ENCODE measurements at places on chromosomes 5 and 9.
A peak's percentile ranks its signal among the peaks of the same experiment; 100 is the strongest.

DNA sequence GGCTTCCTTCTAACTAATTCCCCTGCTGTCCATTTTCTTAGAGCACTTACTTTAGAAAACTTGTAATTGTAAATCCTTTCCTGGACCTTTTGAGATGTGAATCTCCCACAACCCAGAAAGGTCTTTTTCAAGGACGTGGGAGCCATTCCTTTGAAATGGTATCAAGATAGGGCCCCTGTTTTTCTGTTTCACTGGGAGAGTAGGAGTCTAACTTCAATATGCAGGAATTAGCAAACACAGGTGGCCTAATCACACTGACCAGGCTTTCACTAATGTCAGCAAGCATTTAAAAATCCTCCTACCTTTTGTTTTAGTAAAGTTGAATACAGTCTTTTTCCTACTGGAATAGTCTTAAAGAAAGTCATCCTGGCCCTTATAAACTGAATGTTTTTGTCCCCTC is 558.3 kb downstream of the PTPRD start:
- no peak for DNase-seq

DNA sequence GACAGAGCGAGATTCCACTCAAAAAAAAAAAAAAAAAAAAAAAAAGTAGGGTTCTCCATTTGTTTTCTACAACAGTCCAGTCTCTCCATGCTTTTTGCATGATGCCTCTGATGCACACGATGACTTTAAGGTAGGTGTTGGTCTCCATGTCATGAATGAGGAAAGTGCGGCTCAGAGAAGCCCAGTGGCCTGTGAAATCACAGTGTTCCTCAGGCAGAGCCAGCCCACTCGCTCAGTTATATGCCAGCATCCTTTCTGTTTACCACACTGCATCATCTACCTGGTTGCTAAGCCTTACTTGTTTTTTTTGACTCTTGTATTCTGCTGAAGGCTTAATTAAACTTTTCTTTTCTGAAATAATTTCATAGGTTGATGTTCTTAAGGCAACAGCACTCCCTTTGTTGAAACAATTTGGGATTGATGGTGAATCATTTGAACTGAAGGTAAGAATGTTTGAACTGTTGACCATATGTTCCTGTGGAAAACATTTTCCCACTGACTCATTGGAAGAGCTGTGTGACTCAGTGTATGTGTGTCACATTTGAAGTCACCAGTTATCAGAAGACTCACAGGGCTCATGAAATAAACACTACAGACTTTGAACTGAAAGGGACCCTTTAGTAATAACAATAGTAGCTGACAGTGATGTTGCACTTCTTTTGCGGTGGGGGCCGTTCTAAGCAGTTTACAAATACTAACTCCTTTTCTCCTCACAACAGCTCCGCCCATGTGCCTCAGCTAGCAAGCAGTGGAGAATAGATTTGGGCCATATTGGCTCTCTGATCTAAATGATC is 40.2 kb downstream of the RCL1 start:
- DNase-seq: peak; percentile 92

GRCh38 chr9:109779711-109780452 is at the start of gene PALM2AKAP2:
PALM2AKAP2 (plus strand) TSS chr9:109780198; CDS start chr9:109780489, 291 bp downstream.
- no peak for DNase-seq

- DNase-seq: no peak
These were observed 419.8 kb downstream of the DMRT2 start for GRCh38 chr9:1469996-1470395.

DNA sequence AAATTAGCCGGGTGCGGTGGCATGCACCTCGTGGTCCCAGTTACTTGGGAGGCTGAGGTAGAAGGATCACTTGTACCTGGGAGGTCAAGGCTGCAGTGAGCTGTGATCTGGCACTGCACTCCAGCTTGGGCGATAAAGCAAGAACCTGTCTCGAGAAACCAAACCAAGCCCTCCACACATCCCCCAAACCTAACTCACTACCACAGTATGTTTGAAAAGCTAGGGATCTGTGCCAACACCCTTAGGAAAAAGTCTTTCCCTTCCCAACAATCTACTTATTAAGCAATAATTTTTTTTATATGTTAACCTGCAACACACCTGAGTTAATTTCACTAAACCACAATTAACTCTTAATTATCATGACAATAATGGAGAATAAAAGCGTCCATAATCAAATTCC is 2.2 kb downstream of the UBTD2 start:
- no peak for DNase-seq

GRCh38 chr9:91359734-91360470 is 1.8 kb downstream of the AUH start:
- peak; percentile 30 for DNase-seq

- no peak for DNase-seq
These were observed 300.3 kb downstream of the ZNF608 start for GRCh38 chr5:124446120-124446519.

GRCh38 chr5:164265566-164265965 is 760.1 kb downstream of the MAT2B start:
- no peak for DNase-seq

GRCh38 chr5:60010328-60010727 is 116.8 kb upstream of the PDE4D start:
- DNase-seq: no peak

- DNase-seq: no peak
These were observed 106.5 kb downstream of the EGFLAM start for GRCh38 chr5:38364825-38365224.

- peak; percentile 51 for DNase-seq
These were observed 207.0 kb downstream of the DEPDC1B start for GRCh38 chr5:60492958-60493357.

DNA sequence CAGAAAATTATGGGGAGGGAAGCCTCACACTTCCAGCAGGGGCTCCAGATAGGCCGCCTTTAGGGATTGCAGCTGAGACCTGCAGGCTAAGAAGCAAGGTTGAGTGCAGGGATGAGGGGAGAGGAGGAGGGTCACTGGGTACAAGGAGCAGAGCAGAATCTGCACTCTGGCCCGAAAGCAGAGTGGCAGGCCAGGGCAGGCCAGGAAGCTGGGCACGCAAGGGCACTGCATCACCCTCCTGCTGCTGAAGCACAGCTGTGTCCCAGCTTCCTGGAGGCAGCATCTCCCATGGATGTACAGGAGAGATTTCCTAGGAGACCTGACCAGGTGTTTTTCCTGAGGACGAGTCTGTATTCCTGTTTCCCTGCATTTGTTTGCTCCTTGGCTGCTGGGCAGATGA is 92.1 kb downstream of the SYK start:
- no peak for DNase-seq

All from RCC 7860 (cell line).